ENCODE measurements at places on chromosomes 3 and 15.

DNA sequence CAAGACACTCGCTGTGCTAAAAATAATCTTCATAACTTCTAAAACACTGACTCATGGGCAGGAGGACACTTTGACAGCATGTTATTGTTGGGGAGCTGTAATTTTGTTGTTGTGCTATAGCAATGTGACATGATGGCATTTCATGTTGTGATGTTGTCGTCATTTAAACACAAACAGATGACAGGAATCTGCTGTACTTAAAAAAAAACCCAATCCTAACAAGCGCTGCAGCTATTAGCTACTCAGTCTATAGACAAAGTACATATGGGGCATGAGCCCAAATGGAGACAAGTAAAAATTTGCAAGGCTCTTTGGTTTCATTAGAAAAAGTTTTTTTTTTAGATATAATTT, 828 bp upstream of the ATOSA start:
- no peak for DNase-seq

GRCh38 chr15:72554471-72555425, 80.6 kb downstream of the ARIH1 start:
- no peak for DNase-seq

- DNase-seq: no peak
Observed at GRCh38 chr15:57973534-57973933, 92.0 kb downstream of the ALDH1A2 start.

DNA sequence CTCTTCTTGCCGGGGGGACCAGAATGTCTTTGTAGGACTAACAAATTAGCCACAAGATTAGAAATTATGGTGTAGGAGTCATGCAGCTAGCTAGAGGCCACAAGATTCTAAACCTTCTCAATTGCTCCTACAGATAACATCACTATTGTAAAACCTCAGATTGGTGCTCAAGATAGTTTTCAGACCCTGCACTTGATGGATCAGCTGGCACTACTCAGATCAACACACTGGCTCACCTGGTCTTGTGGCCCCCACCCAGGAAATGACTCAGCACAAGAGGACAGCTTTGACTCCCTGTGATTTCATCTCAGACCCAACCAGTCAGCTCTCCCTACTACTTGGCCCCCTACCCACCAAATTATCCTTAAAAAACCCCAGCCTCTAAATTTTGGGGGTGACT, 124.1 kb upstream of the RASGRP1 start:
- DNase-seq: peak; percentile 38

DNA sequence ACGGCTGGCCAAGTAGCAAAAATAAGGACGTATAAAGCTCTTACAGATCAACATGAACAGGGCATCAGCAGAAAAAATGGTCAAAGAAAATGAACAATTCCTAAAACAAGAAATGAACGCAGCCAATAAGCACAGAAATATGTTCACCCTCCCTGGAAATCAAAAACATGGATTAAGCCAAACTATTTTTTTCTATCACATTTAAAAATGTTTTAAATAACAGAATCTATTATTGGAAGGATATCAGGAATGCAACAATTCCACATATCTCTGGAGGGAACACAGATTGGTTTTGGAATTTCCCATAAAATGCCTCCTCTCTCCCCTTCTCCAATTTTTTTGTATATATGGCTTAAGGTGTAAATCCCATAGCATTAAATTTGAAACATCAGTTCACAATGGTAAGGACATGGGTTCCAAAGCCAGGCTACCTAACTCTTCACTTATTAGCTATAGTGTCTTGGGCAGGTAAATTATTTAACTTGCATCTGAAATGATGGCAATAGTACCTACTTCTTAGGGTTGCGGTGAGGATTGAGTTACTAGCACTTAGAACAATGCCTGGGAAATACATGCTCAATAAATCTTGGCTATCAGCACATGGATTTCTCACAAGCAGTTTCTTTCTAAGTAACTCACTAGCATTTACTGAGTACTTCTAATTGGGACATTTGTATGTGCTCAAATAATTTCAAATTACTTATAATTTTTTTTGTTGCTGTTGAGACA, 10.1 kb downstream of the UACA start:
- no peak for DNase-seq

- DNase-seq: no peak
Observed at GRCh38 chr3:32323604-32324003, 68.0 kb upstream of the CMTM7 start.

- no peak for DNase-seq
Observed at GRCh38 chr3:87810452-87811016, 248.3 kb downstream of the CGGBP1 start.

DNA sequence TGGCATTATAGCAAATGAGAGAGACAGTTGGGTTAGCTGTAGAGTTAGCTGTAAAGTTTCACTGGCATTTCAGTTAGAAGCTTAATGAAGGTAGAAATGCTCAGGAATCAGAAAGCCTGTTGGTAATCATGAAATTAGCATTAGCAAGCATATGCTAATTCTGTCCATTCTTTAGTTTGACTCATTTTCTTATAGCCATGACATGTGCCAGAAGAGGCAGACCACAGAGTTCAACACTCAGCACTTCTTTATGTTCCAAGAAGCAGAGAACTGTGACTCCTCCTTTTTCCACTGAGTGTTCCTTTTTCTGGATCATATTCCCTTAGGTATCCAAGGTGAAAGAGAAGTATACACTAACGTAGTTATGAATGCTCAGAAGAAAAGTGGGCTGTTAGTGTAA, 276.2 kb upstream of the SGO1 start:
- no peak for DNase-seq

GRCh38 chr3:114893361-114893760, 253.7 kb downstream of the ZBTB20 start:
- DNase-seq: no peak

GRCh38 chr15:89489376-89489775, 7.0 kb downstream of the RHCG start:
- no peak for DNase-seq

GRCh38 chr15:75763137-75763611, 50.5 kb upstream of the CSPG4 start:
- no peak for DNase-seq

- no peak for DNase-seq
Observed at GRCh38 chr3:138284079-138284478, 45.6 kb downstream of the NME9 start.

DNA sequence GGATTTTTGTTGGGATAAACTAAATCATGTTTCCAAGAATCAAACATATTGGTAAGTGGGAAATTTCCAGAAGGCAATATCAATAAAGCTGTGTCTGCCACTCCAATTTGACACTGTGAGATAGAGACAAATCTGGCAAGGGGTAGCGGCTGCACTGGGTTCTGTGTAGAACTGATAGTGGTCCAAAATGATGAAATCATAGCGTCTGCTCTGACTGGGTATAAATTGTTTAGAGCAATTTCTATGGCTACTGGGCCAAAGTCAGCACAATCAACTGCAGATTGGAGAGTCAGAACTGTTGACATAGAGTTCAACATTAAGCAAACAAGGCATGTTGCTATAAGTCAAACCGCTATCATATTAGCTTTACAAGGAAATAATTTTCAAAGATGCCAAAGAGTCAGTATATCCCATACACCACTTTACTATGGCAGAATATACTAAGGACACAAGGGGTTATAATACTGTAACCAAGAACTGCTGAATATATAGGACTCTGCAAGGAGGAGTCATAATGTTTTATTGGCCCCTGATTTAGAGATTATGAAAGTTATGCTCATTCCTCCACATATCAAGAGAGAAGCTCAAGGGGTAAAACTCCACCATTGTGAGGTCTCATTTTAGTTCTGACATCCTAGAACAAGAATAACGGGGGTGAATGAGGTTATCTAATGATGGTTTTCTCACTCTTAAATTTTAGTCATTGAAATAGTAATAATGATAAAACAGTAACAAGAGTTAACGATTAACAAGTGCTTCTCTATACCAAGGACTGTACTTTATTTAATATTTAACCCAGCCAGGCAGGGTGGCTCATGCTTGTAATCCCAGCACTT, 309.7 kb upstream of the GADL1 start:
- no peak for DNase-seq

DNA sequence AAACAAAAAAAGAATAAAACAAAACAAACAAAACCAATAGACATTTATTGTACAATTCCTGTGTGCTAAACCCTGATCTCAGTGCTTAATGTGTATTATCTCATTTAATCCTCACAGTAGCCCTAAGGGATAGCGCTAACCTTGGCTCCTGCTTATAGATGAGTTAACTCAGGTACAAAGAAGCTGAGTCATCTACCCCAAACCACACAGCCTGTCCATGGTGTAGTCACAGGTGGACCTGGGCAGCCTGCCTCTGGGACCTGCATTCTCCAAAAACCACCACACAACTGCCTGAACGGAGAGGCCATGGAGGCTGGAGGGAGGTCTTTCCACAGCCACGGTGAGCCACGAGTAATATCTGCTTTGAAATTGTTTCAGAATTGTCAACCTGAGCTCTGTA, 5.5 kb upstream of the CLN6 start:
- no peak for DNase-seq

DNA sequence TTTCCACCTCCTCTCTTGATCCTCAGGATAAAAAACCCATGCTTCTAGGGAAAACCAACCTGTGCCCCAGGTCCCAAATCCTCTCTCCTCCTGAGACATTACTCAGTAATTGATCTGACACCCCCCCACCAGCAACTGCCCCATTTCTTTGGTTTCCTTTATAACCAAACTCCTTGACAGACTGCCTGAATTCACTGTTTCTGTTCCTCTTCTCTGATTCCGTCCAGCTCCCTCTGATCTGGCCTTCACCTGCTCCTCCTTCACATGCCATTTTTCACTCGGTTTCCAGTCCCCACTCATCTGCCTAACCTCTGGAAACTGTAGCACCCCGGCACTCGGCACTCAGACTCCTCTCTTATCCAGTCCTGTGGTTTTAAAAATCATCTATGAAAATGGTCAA, 2.1 kb downstream of the CCDC51 start:
- DNase-seq: no peak

- no peak for DNase-seq
Observed at GRCh38 chr15:63669074-63669473, 71.9 kb downstream of the FBXL22 start.

GRCh38 chr3:6321999-6322398, 538.9 kb upstream of the GRM7 start:
- no peak for DNase-seq

GRCh38 chr3:183290216-183290615, 37.2 kb downstream of the B3GNT5 start:
- DNase-seq: no peak

GRCh38 chr15:67035886-67036285, 29.5 kb upstream of the SMAD3 start:
- DNase-seq: no peak

DNA sequence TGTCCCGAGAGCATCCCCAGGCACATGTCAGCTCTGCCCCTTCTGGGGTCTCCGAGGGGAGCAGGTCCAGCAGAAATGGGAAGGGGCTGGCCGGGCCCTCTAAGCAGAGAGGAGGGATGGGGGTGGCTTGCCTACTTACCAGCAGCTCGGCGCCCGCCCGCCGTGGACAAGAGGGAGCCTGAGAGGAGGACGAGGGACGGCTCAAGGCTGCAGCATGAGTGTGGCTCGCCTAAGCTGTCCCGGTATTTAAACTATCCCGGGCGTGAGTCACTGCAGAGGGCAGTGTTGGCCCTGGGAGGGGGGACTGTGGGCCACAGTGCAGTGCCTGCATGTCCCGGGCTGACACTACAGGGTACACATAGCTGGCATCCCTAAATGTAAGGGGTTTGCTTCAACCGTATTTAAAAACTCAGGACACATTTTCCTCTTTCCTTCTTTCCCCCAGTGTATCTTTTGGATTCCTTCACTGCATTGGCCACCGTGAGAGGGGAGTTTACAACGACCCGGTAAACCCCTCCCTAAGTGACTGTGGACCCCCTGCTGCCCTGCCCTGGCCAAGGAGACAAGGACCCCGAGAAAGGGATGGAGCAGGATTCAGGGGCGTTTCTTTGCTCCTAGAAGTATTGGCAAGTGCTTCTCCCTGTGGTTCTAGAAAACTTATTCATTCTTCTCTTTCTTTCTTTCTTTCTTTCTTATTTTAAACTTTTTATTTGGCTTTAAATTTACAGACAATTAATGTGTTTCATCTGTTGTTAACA, at the start of gene LRRC15:
TSS of gene LRRC15 (minus strand) at position 222 of the 758 bp plus-strand sequence. CDS start 8,700 bp downstream, outside the sequence.
- DNase-seq: no peak

- DNase-seq: no peak
Observed at GRCh38 chr3:117144853-117145252, 435.3 kb downstream of the TUSC7 start.

GRCh38 chr15:101267320-101268104, 9.8 kb downstream of the SELENOS start:
- DNase-seq: no peak

GRCh38 chr15:52448011-52448890, 80.4 kb downstream of the MYO5A start:
- no peak for DNase-seq

- DNase-seq: no peak
Observed at GRCh38 chr3:21020043-21020442, 731.0 kb downstream of the ZNF385D start.

DNA sequence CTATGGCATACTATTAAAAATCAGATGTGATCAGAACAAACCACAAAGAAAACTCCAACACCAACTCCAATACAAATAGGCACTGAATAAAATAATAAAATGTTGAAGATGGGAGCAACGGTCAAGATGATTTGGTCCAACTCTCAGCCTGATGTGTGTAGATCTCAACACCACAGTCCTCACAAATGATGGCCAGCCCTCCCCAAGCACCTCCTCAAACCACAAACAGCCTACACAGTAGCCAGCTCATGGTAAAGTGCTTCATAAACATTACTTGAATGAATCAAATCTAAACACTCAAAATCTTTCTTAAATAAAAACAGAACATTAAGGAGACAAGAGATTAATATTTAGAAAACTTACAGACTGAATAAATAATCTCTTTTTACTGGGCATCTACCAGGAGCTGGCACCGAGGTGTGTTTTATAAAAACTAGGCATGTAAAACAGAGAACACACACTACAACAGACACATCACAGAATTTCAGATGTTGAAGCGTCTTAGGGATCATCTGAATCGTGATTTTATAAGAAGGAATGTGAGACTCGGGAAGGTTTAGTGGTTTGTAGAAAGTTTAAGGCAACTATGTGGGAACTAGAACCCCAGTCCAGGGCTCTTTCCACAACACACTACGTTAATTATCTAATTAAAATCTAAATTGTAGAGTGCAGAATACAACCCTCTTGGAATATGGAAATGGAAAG, 102.4 kb downstream of the MYLK start:
- DNase-seq: no peak

GRCh38 chr3:72194458-72194857, 409.5 kb upstream of the PROK2 start:
- no peak for DNase-seq

- no peak for DNase-seq
Observed at GRCh38 chr15:77266708-77267386, 153.1 kb downstream of the PEAK1 start.

GRCh38 chr15:92968926-92969651, 69.0 kb downstream of the CHD2 start:
- no peak for DNase-seq

- DNase-seq: no peak
Observed at GRCh38 chr15:58931987-58932588, 1.4 kb downstream of the SLTM start.

DNA sequence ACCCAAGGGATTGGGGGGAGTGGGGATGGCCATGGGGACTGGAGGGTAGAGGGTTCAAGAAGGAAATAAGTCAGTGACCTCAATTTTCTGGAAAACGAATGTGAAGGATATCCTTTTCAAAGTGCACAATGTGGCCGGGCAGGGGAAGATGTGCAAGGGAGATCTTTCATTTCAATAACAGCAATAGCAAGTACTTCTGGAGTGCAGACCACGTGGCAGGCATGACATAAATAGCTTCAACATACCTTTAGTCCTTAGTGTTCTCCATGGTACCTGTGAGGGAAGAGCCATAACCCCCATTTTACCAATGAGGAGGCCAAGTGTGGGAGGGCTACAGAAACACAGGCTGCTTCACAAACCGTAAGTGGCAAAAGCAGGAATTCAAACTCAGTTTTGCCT, 138.7 kb downstream of the FOXP1 start:
- DNase-seq: no peak
